ENCODE measurements at places on chromosomes 16 and 17.

GRCh38 chr17:37847811-37848331 lies 76.3 kb upstream of the TBC1D3K start:
- DNase-seq, result peak; percentile 76

DNA sequence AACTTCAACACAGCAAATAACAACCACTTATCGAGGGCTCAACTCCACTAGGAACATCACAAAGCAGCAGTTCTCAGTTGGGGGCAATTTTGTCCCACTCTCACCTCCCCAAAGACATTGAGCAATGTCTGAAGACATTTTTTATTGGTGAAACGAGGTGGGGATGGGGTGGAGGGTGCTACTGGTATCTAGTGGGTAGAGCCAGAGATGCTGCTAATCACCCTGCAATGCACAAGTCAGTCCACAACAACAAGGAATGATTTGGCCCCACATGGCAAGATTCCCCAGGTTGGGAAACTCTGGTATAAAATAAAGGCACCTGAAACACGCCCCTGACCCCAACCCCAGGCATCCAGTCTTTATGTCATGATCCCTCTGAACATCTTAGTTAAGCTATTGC lies 33.3 kb downstream of the TLE7 start:
- DNase-seq, result no peak

GRCh38 chr16:56635441-56635967 lies 3.0 kb upstream of the MT1A start:
- DNase-seq, result no peak

DNA sequence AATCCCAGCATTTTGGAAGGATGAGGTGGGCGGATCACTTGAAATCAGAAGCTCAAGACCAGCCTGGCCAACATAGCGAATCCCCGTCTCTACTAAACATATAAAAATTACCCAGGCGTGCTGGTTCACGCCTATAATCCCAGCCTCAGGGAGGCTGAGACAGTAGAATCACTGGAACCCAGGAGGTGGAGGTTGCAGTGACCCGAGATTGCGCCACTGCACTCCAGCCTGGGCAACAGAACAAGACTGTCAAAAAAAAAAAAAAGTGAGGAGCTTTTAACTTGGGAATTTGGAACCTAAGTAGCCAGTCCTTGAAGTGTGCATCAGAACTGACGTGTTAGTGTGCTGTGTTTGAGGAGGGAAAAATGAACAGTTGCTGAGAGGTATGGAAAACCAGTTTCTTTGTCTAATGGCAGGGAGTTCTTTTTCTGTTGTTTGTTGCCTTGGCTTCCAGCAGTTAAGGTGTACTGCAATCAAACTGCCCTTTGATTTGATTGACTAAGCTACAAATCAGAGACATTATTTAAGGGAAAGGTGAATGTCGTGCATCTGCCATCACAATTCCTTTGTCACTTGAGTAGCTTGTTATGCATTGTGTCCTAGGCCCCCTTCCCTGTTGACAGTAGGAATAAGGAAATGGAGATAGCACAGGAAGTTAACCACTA lies 8.6 kb upstream of the DUSP14 start:
- DNase-seq, result no peak

GRCh38 chr17:79812353-79813258 lies 15.7 kb upstream of the CBX8 start:
- DNase-seq, result no peak

DNA sequence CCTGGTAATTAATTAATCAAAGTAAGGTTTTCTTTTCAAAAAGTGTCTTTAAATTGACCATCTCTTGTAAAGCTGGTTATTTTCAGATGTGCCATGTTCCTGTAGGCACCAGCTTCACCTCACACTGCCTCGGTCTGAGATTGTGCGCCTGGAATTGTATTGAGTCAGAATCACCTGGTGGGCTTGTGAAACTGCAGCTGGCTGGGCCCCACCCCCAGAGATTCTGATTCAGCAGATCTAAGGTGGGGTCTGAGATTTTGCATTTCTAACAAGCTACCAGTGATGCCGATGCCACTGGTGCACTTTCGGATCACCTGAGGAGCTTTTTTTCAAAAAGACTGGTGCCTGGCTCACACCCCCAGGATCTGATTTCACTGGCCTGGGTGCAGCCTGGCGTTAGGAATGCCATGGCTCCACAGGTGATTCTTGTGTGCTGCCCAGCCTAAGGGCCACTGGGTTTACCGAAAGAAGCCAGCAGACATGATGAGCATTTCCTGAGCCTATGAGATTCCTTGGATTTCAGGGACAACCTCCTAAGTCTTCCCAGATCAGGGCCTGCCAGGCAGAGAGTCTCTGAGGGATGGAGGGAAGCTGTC lies 59.2 kb upstream of the TOB1 start:
- DNase-seq, result no peak

All from osteoblast (primary cell).